ENCODE measurements at places on chromosomes 7 and 10.
A peak's percentile ranks its signal among the peaks of the same experiment; 100 is the strongest.

- DNase-seq = no peak
Observed at GRCh38 chr7:46257761-46258448, 336.8 kb upstream of the IGFBP3 start.

- DNase-seq = no peak
Observed at GRCh38 chr10:19848226-19848985, 32.2 kb downstream of the PLXDC2 start.

GRCh38 chr10:17756557-17757217 is 4.7 kb downstream of the TMEM236 start:
- DNase-seq = no peak

DNA sequence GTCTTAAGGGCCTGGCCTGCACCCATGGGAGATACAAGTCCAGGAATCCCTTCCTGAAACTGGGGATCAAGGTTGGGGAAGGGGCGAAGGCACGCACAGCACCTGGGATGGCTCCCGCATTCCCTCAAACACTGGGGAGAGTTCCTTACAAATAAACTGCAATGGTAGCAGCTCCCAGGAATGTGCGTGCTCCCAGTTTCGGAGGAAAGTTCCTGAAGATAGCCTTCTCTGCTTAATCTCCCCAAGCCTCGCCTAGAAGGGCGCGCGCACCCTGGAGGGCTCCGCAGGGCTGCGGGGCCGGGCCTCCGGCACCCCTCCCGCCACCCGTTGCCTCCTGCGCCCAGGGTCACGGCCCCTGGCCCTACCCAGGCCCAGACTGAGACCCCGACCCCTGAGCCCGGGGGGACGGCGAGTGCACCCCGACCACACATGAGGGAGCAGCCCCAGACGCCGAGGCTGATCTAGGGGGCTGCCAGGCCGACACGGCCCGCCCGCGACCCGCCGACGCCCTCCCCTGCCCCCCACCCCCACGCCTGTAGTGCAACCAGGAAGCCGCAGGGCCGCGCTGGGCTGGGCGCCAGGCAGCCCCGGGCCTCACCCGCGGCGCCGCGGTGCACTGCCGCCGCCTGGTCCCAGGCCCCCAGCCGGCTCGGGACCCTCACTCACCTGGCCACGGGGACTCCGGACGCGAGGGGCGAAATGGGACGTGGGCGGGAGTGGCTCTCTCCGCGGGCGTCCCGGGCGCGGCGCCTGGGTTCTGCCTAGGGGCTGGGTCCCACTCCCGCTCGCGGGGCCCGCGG is 460 bp downstream of the ANXA11 start:
- DNase-seq = no peak

GRCh38 chr10:49562893-49563292 is 24.0 kb upstream of the ERCC6 start:
- no peak for DNase-seq

GRCh38 chr7:149686011-149686410 is 87.4 kb downstream of the ZNF467 start:
- no peak for DNase-seq

DNA sequence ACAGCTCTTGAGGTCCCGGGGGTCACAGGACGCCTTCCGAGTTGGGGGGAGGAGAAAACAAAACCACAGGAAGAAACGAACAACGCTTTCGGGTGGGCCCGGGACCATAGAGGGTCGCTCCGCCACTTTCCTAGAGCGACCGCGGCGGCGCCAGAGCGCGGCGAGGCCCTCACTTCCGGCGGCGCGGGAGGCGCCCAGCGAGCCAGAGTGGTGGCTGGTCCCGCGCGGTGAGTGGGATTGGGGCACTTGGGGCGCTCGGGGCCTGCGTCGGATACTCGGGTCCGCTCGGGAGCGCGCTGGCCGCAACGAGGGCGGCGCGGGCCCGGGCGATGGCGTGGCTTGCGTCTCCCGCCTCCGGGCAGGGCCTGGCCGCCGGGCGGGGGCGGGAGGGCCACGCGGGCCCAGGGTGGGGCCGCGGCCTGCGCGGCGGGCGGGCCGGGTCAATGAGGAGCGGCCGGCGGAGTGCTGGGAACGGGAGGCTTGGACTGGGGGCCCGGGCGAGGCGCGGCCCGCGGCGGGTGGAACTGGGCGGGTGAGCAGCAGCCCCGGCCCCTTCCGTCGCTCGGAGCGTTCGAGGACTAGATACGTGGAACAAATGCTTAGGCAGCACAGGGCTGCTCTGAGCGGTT is at the start of gene ZNF22:
Gene ZNF22 (plus strand): TSS at position 172 of the 629 bp plus-strand sequence. CDS start 2,446 bp downstream, outside the sequence.
- peak; percentile 41 for DNase-seq

DNA sequence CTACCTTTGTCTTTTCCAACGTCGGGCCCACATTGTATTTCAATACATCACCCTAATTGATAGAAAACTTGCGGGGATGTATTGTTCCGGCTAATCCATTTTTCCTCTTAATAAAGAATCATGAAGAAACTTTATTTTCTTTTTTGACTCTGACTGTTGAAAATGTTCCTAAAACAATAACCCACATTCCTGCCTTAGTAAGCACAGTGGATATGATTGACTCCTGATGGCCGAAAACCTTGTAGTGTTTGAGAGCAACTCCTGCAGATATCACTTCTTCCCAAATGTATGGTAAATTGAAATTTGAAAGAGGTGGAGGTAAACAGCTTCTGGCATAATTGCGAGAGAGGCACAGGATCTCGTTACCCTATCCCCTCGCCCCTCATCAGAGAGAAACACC is 65.7 kb downstream of the BICC1 start:
- no peak for DNase-seq

- no peak for DNase-seq
Observed at GRCh38 chr10:122062831-122063674, 74.1 kb downstream of the TACC2 start.

DNA sequence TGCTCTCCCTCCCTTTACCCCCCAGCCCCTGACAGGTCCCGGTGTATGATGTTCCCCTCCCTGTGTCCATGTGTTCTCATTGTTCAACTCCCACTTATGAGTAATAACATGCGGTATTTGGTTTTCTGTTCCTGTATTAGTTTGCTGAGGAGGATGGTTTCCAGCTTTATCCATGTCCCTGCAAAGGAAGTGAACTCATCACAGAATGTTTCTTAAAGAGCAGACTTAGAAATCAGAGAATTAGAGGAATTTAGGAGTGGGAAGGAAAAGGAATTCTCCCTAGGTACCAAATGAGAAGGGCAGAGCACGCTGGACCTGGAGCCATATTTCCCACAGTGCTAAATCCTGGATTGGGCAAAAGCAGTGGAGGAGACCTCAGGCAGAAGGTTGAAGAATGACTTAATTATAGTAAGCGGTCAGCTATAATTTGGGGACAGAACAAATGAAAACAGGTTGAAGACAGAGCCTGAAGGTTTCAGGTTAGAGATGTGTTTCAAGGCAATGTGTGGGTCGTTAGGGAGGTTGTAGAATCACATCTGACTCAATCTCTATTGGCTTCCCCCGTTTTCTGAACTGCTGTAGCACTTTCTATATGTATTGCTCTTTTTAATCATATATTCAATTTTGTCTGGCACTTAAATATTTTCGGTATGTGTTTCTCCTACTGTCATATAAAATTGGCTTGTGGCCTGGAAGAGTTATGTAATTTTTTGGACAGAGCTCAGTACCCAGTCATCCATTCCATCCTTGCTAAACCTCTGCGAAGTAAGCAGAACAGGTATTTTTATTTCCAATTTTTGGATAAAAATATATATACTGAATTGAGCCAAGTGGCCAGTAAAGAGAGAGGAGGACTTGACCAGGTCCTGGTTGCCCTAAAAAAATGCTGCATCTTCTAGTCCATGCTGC is 210.5 kb upstream of the KLF6 start:
- DNase-seq = no peak

DNA sequence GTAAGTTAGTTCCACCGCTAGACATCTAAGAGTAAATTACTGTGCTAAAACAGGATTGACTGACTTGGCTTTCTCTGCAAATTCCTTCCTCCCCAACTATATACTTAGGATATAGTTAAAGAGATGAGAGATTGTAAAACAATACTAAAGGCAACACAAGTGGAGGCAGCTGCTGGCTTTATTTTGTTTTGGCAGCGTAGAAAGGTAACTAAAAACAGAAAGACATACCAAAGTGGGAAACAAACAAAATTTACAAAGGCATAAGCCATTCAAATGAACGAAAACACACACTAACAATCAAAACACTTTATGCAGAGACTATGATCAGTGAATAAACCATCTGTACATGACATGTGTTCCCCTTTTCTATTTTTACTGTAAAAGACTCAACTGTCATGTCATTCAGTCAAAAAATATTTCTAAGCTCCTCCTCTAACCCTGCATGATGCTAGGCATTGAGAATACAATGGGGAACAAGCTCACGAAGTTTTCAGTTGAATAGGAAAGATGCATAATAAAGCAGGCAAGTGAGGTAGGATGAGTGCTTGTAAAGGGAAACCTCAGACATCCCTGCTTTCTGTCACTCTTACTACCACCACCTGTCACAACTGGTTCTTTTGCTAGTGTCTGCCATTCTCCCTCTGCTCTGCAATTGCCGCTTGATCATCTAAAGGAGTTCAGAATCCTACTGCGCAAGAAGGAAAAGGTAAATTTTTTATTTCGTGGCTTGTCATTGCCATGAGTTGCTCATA is 64.2 kb upstream of the COL1A2 start:
- DNase-seq = no peak

- DNase-seq = no peak
Observed at GRCh38 chr10:102195296-102195870, 30.7 kb upstream of the ELOVL3 start.

DNA sequence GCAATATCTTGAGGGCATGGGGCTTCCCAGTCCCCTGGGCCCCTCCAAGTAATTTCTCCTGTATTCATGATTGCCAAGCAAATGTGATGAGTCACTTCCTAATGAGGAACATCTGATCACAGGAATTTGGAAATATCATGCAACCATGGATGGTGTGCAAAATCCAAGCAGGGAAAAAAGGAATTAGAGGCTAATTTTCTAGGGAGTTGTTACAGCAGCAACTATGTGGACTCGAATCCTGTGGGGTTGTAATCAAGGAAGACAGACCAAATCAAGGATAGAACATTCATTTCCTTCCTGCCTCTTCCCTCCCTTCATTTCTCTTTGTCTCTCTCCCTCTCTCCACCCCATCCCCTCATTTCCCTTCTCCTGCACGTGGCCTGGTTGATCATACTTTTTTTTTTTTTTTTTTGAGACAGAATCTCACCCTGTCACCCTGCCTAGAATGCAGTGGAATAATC is 23.9 kb upstream of the AGFG2 start:
- no peak for DNase-seq

DNA sequence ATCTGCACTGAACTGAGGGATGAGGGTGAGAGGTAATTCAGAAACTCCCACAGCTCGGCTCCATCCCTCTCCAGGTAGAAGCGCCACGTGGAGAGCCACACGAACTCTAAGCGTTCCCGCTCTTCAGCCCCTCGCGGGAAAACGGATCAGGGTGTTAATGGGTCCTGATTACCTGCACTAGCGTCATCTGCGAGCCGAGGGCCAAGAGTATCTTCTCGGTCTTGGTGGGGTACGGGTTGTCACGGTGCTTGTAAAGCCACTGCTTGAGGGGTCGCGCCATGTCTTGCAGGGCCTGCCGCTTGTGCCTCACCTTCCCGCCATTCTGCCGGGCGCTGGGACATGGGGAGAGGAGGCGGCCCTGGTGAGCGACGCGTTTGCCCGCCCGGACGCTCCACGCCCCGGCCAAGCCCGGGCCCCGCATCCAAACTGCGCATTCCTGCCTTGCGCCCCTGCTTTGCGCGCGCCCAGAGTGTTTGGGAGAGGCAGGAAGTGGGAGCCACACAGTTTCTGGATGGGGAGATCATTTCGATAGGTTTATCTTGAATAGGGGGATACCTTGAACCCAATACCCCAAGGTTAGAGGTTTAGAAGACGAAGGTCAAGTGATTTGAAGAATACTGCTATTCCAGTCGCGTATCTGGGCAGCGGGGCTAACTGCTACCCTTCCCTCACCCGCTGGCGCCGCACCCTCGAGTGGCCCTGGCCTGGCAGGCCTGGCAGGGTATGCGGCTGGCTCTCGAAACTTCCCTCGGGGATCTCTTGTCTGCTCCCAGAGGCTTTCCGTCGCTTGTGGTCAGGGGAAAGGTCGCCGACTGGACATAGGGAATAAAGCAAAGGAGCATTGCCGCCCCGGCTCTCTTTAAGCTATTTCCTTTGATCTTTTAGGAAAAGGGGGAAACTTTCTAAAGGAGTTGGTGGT is 4.2 kb downstream of the MKX start:
- DNase-seq = no peak

DNA sequence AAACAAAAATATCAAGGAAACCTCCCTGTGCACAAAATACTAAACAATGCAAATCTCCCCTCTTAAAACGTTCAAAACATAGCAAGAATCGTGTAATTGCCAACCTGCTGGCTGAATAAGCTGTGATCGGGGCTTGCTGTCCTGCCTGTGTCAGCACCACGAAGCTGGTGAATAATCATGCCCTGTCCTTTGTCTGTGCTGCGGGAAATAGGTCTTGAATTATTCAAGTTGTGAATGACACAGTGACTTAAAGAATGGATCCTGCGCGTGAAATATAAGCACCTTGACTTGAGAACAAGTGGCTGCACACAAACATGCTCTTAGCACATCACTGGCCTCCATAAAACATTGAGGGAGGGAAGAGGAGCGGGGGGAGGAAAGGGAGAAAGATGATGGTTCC is 130.2 kb downstream of the OAT start:
- DNase-seq = no peak

DNA sequence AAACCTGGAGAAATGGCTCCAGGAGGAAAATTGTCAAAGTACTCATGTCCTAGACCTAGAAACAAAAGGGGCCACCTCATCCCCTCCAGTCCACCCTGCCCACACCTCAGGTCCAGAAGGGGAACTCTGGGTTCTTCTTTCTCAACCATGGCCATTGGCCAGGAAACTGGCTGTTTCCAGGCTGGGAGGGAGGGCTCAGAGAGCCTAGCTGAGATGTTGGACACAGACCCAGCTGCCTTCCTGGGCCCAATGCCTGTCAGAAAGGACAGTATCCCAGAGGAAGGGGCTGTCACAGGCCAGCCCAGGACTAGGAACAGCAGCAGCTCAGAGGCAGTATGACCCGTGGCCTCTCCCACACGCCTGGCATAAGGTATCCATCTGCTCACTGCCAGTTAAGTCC is 9.6 kb downstream of the GRID1 start:
- no peak for DNase-seq

DNA sequence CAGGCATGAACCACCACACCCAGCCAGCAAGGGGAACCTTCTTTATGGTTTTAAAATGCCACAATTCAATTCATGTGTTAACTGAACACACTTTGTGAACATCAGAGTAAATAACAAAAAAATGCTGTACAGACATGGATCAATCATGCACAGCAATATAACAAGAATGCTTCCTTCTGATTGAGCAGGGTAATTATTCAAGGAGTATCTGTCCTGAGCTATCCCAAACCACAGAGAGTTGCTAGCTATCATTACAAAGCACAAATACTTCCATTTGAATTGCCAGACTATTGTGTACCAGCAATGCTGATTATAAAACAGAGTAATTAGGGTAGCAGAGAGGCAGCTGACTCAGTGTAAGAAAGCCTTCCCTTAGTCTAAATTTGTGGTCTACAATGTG is 11.3 kb upstream of the RHOBTB1 start:
- no peak for DNase-seq

- no peak for DNase-seq
Observed at GRCh38 chr10:22723783-22724182, 9.4 kb upstream of the PIP4K2A start.

- no peak for DNase-seq
Observed at GRCh38 chr7:17524746-17525145, 226.3 kb downstream of the AHR start.

GRCh38 chr10:79266543-79267312 is 80.5 kb upstream of the PPIF start:
- no peak for DNase-seq

All from activated CD4-positive, alpha-beta T cell treated with anti-CD3 and anti-CD28 coated beads for 24 hours (primary cell).